ENCODE measurements at places on chromosomes 5 and 9.

DNA sequence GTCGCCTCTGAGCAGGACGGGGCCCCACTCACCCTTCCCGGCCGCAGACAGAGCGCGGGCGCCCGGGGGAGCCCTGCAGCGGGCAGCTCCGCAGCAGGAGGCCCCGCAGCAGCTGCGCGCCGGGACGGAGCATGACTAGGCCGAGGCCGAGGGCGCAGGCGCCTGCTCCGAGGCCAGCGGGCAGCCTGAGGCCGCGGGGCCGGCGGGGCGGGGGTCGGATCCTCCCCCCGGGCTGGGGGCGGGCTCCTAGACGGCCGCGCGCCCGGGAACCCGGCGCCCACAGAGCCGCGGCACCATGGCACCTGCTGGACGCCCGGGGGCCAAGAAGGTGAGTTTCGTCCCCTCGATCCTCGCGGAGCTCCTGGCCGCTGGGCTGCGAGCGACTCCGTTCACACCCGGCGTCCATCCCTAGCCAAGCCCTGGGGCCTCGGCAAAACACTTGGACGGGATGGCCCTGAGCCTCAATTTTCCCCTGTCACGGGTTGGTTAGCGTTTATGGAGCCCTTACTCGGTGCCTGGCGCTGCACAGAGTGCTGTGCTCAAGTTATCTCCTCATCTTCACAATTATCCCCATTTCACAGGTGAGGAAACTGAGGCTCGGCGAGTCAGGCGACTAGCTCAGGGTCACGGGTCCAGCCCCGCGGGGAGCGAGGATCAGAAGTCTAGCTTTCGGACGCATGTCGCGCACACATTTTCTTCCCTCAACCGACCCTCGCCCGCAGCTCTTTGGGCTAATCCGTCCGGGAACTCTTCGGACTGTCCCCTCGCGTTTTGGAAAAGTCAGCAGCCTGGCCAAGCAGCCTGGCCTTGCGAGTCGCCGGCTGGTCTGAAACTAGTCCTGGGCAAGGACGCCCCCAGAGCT, at the start of the genes BHMT2 and DMGDH:
Gene BHMT2 (plus strand): TSS at position 280 of the 862 bp plus-strand sequence. CDS start 16 bp downstream, at position 296.
Gene DMGDH (minus strand): TSS at position 187 of the 862 bp plus-strand sequence. CDS start 54 bp downstream, at position 133.
- peak; percentile 38 for DNase-seq

DNA sequence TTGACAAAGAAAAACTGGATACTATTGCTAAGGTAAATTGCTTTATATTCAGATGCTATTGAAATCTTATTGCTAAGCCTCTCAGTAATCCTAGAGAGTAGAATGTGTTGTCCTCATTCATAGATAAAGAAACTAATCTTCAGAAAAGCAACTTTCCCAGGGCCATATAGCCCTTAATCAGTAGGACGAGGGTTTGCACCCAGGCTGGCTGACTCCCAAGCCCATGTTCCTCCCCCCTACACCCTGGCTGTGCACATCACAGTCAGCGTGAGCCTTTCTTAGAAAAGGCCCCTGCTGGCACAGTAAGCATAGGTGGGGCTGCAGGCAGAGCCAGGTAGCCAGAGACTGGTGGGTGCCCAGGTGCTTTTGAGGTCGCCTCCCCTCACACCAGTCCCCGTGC, 15.8 kb upstream of the GLIPR2 start:
- no peak for DNase-seq

DNA sequence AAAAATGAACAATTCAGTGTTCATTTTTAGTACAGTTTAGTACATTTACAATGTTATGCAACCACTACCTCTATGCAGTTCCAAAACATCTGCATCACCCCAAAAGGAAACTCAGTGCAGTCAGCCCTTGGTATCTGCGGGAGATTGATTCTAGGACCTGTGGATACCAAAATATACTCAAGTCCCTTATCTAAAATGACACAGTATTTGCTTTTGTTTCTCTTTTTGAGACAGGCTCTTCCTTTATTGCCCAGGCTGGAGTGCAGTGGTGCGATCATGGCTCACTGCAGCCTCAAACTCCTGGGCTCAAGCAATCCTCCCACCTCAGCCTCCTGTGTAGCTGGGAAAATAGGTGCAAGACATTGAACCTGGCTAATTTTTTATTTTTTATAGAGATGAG, 114.0 kb downstream of the PIP5K1B start:
- no peak for DNase-seq

GRCh38 chr5:114010362-114010761, 351.5 kb upstream of the KCNN2 start:
- no peak for DNase-seq

DNA sequence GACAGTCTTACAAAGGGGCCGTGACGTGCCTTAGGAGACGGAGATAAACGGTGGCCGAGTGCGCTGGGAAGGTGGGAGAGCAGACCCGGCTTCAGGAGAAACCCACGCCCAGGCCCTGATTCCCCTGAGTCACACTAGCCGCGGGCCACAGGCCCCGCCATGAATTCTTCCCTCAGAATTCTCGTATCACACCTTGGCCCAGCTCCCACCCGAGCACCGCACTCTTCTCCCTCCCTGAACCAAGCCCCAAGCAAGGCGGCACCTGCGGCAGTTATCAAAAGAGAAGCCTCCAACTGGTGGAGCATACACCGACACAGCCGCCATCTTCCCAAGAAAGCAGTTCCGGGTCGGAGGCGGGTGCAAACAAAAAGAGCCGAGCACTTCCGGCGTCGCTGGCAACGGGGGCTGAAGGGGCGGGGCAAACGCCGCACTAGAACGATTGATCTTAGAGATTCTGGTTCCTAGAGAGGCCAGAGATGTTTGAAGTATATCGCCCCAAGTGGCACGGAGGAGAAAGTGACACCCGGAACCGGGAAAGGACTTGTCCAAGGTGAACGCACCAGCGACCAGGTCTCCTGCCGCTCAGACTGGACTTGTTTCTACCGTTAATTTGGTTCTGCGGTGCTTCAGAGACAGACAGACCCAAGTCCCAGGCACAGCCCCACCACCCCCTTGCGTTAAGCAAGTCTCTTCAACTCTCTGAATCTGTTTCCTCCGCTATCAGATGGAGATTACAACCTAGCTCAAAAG, at the start of gene PSMB7:
Gene PSMB7 (minus strand): TSS at position 341 of the 750 bp plus-strand sequence. CDS start 17 bp downstream, at position 324.
- DNase-seq = peak; percentile 95

DNA sequence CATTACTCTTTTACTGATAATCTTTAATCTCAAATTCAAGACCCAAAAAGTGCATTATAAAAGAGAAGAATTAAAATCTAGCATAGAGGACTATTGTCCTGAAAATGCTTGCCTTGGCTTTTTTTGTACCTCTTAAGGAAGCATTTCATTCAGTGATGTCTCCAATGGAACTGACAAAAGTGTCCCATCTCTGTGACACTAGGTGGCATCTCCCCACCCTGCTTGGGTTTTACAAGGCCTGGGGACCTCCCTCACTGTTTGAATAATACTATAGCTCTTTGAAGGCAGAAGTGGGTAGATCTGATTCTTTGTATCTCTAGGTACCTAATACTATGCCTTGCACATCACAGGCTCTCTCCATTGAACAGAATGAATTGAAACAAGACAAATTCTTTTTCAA, 180.6 kb downstream of the EPB41L4A start:
- no peak for DNase-seq

DNA sequence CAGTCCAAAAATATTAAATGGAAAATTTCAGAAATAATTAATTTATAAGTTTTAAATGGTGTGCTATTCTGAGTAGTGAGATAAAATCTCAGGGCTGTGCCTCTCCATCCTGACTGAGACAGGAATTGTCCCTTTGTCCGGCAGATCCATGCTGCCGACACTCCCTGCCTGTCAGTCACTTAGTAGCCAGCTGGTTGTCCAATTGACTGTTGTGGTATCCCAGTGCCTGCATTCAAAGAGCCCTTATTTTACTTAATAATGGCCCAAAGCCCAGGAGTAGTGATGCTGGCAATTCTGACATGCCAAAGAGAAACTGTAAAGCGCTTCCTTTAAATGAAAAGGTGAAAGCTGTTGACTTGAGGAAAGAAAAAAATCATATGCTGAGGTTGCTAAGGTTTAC, 157.5 kb downstream of the ENC1 start:
- no peak for DNase-seq

DNA sequence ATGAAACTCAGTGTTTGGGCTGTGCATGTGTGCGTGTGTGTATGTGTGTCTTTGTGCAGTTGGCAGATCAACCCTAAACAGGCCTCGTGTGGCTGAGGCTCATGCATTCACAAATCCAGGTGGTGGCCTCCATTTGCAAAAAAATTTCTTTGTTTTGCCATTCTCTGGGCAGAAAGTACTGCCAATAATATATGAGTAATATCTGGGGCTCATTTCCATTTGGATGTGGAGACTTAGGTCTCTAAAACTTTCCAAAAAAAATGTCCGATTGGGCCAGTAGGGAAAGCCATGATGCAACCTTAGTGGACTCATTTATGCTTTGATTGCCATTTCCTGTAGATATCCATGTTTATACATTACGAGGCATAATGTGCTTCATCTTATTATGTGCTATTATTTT, 77.9 kb upstream of the RPS23 start:
- peak; percentile 66 for DNase-seq

DNA sequence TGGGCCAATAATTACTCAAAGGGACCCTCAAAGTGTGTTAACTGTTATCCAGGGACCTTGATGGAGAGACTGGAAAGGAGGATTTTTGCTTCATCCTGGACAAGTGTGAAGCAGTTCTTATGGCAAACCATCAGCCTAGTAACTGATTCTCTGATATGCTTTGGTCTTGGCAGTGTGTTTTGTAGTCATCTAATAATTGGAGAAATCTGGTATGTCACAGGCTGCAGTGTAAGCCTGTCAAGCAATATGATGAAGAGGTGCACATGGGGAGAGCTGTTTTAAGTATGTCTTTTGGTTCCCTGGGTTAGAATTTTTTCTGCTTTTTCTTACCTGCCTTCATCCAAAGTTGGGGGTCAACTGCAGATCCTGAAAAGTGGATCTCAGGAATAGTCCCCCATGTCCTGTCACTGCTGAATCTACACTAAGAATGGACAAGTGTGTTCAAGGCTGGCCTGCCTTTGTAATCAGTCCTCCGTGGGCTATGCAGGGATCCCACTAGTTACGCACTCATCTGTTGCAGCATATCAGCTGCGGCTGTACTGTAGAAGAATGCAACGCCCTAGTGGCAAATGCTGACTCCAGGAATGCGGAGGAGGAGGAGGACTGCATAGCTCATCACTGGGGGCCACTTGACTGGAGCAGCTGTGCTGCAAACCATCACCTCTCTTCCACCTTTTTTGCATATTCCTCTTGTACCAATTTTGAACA, 1.9 kb downstream of the SPTAN1 start:
- DNase-seq = peak; percentile 90

GRCh38 chr5:36273809-36274526, 27.7 kb downstream of the RANBP3L start:
- DNase-seq = no peak

DNA sequence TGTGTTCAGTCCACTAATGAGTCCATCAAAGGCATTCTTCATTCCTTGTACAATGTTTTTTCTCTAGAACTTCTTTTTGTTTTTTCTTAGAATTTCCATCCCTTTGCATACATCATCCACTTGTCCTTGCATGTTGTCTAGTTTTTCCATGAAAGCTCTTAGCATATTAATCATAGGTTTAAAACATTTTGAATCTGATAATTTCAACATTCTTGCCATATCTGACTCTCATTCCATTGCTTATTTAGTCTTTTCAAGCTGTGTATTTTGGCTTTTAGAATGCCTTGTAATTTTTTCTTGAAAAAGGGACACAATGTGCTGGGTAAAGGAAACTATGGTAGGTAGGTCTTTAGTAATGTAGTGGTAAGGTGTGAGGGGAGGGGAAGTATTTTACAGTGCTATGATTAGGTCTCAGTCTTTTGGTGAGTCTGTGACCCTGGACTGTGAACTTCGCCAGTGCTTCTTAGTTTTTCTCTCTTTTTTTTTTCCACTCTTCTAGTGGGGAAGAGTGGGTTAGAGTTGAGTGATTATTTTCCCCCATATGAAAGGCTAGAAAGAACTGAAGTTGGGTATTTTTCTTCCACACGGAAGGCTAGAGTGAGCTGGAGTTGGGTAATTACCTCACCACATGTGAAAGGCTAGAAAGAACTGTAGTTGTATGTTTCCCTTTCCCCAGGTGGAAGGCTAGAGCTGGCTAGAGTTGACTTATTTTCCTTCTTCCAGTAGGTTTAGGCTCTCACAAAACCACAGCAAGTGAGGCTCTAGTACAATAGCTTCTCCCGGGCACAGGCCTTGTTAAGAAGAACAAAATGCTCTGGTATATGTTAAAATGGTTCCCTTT, 172.1 kb downstream of the SNX18 start:
- DNase-seq = no peak

DNA sequence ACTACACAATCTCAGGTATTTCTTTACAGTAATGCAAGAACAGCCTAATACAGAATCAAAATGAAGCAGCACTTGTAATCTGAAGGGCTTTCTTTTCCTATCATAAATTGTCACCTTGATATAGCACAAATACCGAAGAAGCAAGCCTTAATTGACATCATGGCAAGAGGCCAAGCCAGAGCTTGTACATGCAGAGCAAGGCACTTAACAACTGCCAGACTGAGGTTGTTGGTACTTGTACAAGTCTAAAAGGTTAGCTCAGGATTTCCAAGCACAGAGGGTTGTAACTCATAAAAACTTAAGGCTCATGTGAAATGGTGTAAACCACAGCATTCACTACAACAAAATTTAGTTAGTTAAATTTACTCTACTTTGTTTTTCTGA, 158.8 kb upstream of the SPEF2 start:
- DNase-seq = no peak

GRCh38 chr5:142151436-142152383, 43.1 kb downstream of the NDFIP1 start:
- DNase-seq = peak; percentile 66

- no peak for DNase-seq
Measured at GRCh38 chr9:6076851-6077250, 61.4 kb upstream of the RANBP6 start.

GRCh38 chr9:908536-909205, 67.2 kb downstream of the DMRT1 start:
- DNase-seq = no peak

GRCh38 chr9:131994364-131995125, 85.1 kb downstream of the MED27 start:
- DNase-seq = no peak

DNA sequence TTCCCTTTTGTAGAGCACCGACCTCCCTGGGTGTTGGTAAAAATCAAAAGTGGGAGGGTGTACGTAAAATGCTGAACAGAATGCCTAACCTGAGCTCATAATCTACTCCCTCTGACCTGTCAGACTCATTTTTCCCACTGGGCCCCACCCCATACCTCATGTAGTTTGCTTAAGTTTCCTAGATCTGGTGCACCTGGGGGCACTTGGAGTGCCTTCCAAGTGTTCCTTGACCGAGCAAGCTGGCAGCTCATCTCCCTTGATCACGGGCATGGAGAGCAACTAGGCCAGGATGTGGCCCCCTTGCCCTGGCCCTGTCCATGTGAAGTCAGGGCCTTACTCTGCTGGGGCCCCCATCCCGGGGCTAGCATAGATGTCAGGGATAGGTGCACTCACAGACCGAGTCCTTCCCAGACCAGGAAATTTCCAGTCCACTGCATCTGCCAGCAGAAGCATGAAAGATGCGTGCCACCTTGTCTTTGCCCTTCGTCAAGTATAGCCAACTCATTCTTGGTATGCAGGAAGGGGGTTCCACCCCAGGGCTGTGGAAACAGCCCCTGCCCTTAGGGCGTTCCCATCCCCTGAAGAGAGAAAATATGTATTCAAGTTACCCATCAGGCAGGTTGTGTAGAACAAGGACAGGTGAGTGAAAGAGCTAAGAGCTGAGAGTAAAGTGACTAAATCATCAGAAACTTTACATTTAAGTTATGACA, 41.9 kb downstream of the SLC22A5 start:
- no peak for DNase-seq

GRCh38 chr9:27280860-27281259, 16.1 kb downstream of the EQTN start:
- DNase-seq = no peak

All from fibroblast of gingiva (primary cell).